ENCODE measurements at places on chromosomes 16 and 17. TPM values are rescaled to one million over a fixed set of nuclear protein-coding genes. Genes with fewer than 3 reads are reported as not detected.

The ERBB2 gene
- total RNA-seq = 207 TPM

The TERF2IP gene
- 17.5 TPM for total RNA-seq

The CLDN7 gene
- 40.8 TPM for total RNA-seq

The HOXB3 gene
- 4.5 TPM for total RNA-seq

DNA sequence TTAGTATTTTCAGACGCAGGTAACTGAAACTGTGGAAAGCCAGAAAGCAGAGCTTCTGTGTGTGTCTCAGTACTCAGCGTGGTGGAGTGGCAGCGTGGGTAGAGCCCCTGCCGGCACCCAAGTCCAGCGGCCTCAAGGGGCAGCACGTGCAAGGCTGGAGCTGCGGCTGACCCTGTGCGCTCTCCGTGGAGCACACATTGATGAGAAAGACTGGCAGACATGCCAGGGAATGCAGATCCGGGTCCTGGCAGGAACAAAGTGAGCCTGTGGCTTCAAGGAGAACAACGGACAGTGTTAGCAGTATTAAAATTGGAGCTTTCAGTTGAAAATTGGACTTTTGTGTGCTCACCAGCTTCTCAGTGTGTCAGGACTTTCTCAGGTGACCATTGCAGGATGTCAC, 23.3 kb downstream of the ZC3H18 start:
- DNase-seq = no peak

DNA sequence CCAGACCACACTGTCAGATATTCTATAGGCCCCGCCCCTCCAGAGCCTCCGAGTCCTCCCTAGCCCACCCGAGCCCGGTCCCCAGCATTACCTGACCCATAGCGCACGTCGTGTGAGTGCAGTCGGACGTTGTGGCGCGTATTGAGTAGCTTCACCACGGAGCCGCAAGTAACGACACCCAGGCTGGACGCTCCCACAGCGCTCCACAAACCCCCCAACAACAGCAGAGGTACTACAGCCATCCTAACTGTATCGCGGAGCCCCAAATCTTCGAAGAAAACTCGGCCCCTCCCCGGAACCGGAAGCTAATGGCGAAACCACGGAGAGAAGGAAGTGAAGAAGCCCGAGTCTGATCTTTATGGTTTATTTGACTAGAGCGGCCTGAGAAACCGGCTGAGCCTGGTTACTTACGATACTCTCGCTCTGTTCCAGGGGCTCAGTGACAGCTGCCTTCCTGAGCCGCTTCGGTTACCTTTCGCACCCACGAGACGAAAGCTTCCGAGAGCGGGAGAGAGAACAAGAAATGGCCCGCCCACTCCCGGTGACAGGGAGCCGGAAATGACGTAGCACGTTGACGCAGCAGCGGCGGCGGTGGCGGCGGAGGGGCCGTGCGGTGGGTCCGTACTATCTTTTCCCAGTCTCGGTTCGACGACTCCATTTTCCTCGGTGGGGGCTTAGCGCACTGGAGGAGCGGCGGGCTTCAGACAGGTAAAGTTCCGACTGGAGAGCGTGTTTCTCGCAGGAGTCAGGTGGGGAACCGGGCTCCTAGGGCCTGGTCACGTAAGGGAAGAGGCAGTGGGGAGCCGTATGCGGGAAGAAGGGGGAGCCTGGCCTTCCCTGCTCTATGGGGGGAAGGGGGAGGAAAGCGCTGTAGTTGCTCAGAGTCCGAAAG, at the start of the genes SDF2 and SUPT6H:
TSS of gene SDF2 (minus strand) at position 272 of the 892 bp plus-strand sequence. CDS start at position 242, 30 bp downstream.
TSS of gene SUPT6H (plus strand) at position 571 of the 892 bp plus-strand sequence. CDS start 11,197 bp downstream, outside the sequence.
- peak; percentile 95 for DNase-seq

DNA sequence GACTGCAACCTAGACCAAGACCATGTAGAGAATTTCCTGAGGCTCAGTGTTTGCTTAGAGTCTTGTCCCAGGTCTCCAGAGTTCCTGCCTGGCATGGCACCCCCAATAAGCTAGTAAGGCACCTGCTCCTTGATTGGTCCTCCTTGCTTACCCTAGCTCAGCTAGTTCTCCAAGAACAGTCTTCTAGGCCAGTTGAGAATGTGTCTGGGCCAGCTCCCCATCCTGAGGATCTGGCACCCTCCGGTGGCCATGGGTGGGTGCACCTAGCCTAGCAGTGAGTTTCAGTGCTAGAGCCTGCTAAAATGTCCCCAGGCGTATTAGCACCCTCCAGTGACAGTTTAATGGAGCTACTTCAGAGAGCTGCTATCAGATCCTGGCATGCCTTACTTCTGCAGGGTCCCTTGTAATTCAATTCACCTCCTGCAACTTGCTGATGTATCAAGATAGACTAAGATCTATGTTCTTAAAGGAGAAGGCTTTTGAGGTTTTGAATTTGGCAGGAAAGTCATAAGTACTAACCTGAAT, 44.4 kb upstream of the MED13 start:
- peak; percentile 78 for DNase-seq

- peak; percentile 64 for DNase-seq
These were observed 87.8 kb upstream of the NOL11 start for GRCh38 chr17:67629971-67630320.

GRCh38 chr16:22671301-22672076, 142.5 kb upstream of the HS3ST2 start:
- DNase-seq = no peak

DNA sequence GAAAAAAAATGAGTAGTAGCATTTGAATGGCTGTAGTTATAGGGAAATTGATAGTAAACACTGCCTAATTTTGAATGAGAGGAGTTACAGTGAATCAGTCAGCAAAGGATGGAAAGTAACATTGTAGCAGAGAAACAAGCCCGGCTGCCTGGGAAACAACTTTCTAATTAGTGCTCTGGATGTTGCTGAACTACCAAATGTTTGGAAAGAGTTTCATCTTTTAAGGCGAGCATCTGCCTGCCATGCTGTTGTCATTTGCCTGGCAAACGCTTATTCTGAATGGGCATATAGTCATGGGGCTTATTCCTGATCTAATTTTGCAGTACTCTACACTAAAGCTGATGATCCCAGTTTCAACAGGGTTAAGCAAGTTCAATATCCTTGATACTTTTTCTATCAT, 138.6 kb downstream of the CDH11 start:
- no peak for DNase-seq

DNA sequence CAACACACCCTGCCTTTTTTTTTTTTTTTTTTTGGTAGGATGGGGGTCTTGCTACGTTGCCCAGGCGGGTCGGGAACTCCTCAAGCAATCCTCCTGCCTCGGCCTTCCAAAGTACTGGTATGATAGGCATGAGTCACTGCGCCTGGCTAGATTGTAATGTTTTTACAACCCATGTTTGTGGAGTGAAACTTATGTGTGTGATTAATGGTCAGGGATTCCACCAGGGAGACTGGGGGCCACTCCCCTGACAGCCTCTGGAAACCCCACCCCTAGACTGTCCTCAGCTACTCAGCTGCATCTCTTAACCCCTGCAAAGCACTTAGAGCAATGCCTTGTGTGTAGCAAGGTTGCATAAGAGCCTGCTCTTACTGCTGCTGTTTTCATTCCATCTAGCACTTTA, 220.5 kb downstream of the PARN start:
- DNase-seq = no peak

DNA sequence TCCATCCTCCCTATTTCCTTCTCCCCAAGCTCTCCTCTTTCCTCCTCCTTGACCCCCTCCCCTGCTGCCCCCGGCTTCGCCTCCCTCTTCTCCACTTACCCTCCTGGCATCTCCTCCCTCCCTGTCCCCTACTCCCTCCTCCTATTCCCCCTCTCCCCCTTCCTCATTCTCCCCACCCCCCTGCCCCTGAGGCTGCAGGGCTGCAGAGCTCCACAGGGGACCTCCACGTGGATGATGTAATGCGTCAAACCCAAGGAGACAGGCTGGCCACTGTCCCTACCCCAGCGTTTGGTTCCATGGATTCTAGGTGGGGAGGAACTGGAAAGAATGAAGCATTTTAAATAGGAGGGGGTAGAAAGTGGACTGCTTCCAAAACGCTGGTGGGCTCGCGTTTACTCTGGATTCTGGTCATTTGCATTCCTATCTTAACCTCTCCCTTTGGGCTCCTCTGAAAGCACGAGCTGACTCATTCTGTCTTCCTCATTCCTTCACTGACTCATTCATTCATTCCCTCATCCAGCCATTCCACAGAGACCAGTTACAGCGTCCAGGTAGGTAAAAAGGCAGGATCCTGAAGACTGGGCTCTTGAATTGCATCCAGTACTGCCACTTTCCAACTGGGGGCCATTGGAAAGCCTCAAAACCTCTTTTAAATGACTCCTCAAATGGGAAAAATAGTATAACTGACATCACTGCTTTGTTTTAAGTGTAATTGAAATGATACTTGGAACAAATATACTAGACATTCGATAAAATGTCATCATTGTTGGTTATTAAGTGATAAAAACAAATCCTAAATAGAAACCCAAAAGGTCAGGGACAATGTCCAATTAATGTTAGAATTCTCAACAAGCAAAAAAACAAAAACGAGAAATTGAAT, 943 bp upstream of the COTL1 start:
- peak; percentile 82 for DNase-seq

All from H7 (cell line).